Gastrocnemius medialis (tissue), 4 donors: ENCODE measurements at places on chromosomes 4 and X. TPM values are rescaled to one million over a fixed set of nuclear protein-coding genes. Genes with fewer than 3 reads are reported as not detected.

DNA sequence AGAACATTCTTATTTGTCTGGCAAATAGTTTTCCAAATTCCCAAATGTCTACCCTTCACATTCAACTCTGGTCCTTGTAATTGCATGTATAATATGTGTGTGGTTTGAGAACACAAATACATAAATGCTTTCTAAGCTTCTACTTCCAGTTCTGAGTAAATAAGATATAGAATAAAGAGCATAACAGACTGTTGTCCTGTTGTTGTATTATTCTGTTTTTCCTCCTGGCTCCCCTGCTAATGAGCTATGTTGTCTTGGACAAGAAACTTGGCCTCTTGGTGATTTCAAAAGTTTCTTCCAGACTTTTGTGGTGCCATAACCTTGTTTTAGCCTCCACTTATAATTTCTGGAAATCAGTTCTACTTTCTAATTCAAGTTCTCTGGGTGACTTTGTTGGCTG lies 75.3 kb upstream of the USP38 start:
- no peak for DNase-seq

GRCh38 chrX:44012484-44013096 lies 39.4 kb upstream of the NDP start:
- DNase-seq: peak; percentile 7

GRCh38 chr4:184645904-184646610 lies 3.2 kb downstream of the CASP3 start:
- DNase-seq: no peak

- DNase-seq: peak; percentile 30
Measured at GRCh38 chr4:52588097-52588496, 71.0 kb downstream of the USP46 start.

- DNase-seq: no peak
Measured at GRCh38 chr4:153348006-153348405, 3.5 kb downstream of the MND1 start.

DNA sequence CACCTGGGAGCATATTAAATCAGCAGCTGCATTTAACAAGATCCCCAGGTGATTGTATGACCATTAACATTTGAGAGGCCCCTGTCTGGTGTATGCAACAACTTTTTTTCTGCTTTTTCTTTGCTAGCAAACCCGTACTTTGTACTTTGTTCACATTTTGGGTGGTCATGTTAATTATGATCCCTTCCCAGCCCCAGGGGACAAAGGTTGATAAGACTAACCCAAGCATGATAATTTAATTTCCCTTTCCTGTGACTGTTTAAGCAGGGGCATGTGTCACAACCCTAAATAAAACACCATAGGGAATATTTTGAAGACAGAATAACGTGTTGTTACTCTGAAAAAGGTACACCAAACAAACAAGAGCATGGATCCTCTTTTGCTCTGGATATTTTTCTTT lies 332.0 kb downstream of the PCDH18 start:
- DNase-seq: no peak

GRCh38 chrX:153970357-153971123 lies 1.1 kb downstream of the HCFC1 start:
- no peak for DNase-seq

- DNase-seq: no peak
Measured at GRCh38 chrX:69103539-69103938, 61.7 kb downstream of the PJA1 start.

DNA sequence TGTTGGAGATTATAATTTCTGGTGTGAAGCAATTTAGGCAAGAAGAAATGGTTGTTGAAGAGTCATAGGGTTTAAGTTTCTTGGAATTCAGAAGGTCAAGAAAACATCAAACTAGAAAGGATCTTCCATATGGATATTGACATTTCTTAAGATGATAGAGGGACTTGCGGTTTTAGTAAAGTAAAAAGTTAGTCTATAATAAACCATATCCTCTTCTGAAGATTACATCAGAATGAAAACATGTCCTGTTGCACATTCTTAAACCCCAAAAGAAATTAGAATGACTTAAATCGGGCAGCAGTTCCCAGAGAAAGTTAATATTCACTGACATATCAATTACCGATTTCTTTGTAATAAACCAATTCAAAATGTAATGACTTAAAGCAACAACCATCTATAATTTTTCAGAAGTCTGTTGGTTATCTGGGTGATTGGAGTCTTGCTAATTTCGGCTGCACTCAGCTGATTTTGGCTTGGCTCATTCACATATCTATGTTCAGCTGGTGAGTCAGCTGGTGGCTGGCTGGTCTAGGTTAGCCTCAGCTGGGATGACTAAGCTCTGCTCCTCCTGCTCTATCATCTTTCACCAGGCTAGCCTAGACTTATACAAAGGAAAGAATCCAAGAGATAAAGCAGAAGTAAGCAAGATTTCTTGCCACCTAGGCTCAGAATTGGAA lies 24.4 kb upstream of the DYNLT3 start:
- peak; percentile 63 for DNase-seq

GRCh38 chrX:150649096-150649870 lies 43.9 kb upstream of the MTMR1 start:
- DNase-seq: no peak

DNA sequence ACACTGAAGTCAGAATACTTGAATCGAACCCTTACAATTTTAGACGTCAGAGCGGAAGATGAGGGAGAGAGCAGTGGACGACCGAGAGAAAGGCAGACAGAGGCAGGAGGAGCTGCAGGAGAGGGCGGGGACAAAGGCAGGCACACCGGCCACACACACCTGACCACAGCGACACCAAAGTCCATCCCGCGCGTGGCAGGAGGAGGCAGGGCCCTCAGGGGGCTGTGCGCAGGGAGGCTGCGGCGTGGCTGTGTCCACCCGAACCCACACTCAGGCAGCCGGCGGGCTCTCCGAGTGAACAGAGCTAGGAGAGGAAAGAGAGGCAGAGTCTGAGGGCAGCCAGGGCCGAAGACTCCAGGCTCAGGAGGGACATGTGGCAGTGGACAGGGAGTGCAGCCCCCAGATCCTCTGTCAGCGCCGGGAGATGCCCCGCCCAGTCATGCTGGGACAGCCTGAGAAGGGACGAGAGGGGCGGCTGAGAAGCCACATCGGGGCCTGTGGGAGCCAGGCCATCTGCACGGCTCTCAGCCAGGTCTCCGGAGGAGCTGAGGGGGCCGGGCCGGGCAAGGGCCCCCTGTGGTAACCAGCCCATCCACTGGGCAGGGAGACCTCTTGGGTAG lies 20.1 kb downstream of the GAK start:
- DNase-seq: no peak

GRCh38 chrX:13432414-13433297 lies 112.8 kb upstream of the ATXN3L start:
- peak; percentile 44 for DNase-seq

- DNase-seq: no peak
Measured at GRCh38 chr4:113260688-113261087, 211.2 kb downstream of the ANK2 start.

- no peak for DNase-seq
Measured at GRCh38 chr4:176054942-176055341, 10.7 kb upstream of the WDR17 start.

DNA sequence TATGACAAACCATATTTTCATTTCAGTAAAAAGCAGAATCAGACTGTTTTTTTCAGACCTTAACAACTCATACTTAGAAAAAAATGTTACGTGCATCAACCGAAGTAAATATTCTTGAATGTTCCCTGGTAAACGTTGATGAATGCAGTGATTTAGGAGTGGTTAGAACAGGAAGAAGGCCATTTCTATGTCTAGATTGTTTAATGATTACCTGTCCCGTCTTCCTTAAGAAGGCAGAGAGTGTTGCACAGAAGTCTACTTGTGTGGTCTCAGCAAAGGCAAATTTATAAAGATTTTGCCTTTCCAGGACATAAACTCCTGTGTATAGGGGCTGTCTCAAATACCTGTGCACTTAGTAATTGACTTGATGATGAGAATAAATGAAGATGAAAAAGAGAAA lies 134.5 kb downstream of the MGST2 start:
- DNase-seq: no peak

- no peak for DNase-seq
Measured at GRCh38 chr4:13298655-13299054, 185.5 kb downstream of the RAB28 start.

DNA sequence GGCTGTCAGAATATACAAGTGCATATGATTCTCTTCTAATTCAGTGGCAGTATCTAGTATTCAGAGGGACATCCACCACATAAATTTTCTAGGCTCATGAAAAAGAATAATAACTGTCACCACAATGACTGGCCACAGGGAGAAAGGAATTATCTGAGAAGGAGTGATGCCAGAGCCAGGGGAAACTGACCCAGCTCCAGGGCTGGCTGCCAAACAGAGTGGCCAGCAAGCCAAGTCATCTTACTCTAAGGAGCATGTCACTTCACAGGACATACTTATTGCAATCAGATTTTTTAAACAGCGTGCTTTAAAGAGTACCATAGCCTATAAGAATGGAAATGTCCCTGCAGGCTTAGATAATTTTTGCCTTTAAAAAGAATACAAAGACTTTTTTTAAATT lies 5.8 kb upstream of the SEPTIN11 start:
- DNase-seq: peak; percentile 45

- DNase-seq: no peak
Measured at GRCh38 chr4:55637272-55637820, 1.2 kb upstream of the NMU start.

DNA sequence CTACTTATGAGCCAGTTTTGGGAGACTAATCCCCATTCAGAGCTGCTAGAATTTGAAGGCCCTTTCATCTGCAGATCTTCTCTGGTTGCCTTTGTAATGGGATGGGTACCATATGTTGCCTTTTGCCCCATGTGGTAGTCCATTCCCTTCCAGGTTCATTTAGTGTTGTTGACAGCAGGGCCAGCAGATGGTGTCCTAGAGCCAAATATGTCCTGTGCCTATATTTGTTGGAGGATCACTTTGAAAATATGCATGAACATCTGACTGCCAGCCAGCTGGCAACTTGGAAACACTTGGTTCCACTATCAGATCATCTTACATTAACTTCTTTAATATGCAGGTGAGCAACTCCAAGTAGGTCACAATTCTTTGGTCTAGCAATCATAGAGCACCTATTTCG lies 30.4 kb downstream of the CFAP299 start:
- peak; percentile 40 for DNase-seq

GRCh38 chr4:17618926-17619325 lies 4.5 kb downstream of the MED28 start:
- DNase-seq: no peak

DNA sequence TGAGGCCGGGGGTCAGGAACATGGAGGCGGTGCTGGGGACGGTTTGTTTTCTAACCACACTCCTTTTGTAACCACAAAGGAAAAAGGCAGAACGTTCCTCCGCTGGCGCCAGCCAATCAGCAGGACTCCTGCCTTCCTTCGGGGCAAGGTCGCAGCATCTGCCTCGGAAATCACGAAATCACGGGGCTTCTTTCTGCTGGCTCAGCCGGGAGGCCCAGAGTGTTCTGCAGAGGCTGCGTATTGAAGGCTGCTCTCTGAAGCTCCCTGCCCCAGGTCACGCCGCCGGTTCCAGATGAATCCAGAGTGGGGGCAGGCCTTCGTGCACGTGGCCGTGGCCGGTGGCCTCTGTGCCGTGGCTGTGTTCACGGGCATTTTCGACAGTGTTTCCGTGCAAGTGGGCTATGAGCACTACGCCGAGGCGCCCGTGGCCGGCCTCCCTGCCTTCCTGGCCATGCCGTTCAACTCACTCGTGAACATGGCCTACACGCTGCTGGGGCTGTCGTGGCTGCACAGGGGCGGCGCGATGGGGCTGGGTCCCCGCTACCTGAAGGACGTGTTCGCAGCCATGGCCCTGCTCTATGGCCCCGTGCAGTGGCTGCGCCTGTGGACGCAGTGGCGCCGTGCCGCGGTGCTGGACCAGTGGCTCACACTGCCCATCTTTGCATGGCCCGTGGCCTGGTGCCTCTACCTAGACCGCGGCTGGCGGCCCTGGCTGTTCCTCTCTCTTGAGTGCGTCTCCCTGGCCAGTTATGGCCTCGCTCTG lies 9.4 kb downstream of the TMEM187 start:
- DNase-seq: peak; percentile 42

- DNase-seq: no peak
Measured at GRCh38 chr4:121358473-121358872, 22.3 kb downstream of the QRFPR start.

DNA sequence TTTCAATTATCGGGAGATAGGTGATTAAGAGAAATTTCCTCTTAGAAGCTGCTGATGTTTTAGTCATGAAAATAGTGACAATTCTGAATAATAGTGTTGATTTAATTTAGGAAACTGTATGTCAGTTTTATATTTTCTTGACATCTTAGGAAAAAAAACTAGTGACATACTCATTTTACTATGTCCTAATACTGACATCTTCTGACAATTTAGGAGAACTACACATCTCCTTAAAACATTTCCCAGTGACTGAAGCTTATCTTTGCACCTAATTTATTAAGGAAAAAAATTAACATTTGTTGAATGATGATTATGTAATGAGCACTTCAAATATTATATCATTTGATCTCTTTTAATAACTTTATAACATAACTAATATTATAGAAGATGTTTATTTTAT lies 42.0 kb upstream of the RBMXL3 start:
- DNase-seq: no peak

DNA sequence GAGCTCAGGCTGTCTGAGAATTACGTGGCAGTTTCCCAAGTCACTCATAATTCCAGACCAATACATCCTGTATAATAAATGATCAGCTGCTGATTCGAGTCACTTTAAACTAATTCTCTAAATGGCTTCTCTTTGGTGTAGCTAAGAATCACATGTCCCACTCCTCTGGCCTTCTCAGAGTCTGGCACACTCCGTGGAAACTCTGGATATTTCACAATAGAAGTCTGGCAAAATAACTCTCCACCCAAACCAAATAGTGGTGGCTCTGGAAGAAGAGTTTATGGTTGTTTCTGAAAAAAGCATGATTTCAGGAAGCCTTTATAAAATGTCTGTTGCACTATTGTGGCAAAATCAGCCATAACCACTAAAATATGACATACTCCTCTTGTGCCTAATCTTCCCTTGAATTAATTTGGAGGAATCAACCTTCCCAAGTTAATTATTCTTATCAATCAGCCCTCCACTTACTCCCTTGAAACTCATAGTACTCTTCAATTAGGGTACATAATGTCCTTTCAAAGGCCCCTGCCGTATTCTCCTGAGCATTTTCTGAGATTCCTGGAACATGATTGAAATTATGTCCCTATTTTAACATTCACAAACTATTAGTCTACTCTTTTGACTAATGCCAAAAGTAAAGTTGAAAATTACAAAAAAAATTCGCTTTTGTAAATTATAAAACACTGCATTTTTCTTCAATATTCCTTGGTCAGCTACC lies 991.6 kb downstream of the FAT4 start:
- peak; percentile 28 for DNase-seq

DNA sequence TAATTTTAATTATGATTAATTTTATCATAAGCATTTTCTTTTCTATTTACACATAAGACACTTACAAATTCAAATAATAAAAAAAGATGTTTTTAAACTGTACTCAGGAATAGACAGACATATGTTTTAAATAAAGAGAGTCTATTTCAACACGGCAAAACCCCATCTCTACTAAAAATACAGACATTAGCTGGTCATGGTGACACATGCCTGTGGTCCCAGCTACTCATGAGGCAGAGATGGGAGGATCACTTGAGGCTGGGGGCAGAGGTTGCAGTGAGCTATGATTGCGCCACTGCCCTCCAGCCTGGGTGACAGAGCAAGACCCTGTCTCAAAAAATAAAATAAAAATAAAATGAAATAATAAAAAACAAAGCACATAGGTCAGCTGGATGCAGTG lies 14.8 kb downstream of the FAM9B start:
- no peak for DNase-seq

Gene FGF13
- total RNA-seq: 25.0 TPM

Gene DGKK
- total RNA-seq: not detected

Gene FAM193A
- 18.3 TPM for total RNA-seq

Gene DSPP
- not detected for total RNA-seq

Gene SH3RF1
- 13.7 TPM for total RNA-seq

Gene CSN2
- not detected for total RNA-seq

Gene KLHL4
- 0.18 TPM for total RNA-seq

Gene GPC4
- 10.2 TPM for total RNA-seq

Gene PABPC5
- total RNA-seq: 0.51 TPM
